ENCODE measurements at places on chromosomes 5 and 9.

GRCh38 chr5:168163966-168164365, 127.5 kb upstream of the WWC1 start:
- DNase-seq, result no peak

DNA sequence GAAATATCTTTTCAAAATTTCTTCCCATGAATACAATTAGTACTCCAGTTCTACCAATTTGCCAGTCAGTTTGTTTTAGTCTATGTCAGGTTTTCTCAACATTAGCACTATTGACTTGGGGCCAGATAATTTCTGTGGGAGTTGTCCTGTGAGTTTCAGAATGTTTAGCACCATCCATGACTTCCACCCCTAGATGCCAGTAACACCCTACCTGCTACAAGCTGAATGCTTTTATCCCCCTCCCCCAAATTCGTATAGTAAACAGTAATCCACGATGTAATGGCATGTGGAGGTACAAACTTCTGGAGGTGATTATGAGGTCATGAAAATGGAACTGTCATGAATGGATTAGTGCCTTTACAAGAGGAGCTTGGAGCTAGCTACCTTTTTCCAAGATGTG, 420.0 kb downstream of the CDH18 start:
- no peak for DNase-seq

DNA sequence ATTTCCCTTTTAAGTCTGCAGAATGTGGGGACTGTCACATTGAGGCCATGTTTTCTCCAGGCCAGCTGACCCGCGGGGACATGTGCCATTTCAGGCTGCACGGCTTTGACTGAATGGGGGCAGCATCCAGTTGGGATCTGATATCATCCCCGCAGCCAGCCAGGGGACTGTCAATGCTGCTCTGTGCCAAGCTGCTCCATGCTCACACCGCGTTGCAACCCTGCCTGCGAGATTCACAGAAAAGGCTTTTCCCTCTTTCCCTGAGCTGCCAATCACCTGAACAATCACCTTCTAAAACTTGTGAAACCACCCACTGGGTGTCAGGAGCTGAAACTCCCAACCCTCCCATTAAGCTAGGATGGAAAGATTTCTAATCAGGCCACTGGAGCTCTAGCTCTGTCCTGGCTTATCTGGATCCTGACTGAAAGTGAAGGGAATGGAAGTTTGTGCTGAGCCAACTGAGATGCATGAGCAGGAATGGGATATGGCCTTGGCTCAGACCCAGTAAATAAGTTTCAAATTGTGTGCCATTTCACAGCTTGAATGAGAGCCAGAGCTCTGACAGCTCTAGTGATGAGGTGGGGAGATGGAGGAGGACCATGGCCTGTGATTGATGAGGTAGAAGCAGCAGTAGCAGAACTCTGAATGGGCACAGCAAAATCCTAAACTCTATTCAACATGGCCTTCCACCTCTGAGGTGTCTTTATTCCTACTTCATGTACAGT, 34.5 kb upstream of the ZNF366 start:
- no peak for DNase-seq

DNA sequence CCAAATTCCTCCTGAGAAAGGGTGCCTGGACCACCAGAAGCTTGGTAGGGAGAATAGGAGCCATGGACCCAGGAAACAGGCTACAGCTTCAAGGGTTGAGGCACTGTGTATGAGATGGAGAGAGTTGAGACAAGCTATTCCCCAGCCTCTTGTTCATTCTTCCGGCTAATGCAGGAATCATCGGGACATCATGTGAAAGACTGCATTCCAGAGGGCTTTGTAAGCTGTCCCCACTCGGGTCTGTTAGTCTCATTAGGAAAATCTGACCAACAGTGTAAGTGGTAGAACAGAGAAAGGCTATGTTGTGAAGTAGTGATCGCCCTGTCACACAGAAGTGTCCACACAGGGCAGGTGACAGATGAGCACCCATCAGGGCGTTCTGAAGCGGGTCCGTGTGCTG, 81.4 kb downstream of the GABBR2 start:
- no peak for DNase-seq

DNA sequence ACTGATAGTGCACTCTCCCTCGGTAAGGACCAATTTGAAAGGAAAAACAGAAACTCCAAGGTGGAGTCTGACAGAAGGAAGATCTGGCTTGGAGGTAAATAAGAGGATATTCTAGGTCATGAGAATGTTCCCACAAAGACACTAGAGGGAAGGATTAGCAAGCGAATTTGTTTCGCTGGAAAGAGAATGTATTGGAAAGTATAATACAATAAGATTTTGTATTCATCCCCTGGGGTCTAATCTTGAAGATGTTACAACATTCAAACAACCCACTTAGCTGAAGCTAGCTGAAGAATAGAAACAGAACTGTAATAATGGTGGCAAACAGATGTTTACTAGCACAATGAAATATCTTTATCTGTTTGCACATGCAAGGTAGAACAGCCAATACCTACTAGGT, 158.7 kb downstream of the GNAQ start:
- DNase-seq, result no peak

DNA sequence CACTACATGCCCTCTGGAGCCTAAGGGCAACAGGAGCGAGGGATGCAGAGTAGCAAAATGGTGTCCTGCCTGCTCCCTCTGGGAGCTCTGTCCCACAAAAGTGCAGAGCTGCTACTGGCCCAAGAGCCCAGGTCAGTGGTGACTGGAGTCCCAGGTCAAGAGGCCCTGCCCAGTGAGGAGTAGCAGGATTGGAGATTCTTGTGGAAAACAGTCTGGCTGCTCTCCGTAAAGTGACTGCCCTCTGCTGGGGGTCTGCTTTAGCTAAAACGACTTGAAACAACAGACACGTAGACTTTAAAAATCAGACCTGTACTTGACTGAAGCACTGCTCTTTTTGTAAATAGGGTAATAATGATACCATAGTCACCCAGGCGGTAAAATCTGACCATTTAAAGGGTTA, 917.0 kb downstream of the MAT2B start:
- DNase-seq, result no peak

- peak; percentile 50 for DNase-seq
Measured at GRCh38 chr5:43193181-43193893, 1.3 kb downstream of the NIM1K start.

DNA sequence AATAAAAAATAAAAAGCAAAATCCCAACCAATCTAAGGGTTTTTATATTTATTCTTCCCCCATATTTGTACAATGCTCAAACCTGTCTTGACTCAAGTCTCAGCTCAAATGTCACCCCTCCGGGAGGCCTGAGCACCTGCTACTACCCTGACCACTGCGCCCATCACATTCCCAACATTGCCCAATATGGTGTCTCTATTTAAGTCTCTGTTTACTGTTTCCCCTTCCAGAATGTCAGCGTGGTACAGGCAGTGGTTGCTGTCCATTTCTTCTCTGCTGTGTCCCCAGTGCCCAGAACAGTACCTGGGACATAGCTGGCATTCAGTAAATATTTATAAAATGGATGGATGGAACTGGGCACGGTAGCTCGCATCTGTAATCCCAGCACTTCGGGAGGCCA, 47.3 kb upstream of the PRRC2B start:
- DNase-seq, result no peak

DNA sequence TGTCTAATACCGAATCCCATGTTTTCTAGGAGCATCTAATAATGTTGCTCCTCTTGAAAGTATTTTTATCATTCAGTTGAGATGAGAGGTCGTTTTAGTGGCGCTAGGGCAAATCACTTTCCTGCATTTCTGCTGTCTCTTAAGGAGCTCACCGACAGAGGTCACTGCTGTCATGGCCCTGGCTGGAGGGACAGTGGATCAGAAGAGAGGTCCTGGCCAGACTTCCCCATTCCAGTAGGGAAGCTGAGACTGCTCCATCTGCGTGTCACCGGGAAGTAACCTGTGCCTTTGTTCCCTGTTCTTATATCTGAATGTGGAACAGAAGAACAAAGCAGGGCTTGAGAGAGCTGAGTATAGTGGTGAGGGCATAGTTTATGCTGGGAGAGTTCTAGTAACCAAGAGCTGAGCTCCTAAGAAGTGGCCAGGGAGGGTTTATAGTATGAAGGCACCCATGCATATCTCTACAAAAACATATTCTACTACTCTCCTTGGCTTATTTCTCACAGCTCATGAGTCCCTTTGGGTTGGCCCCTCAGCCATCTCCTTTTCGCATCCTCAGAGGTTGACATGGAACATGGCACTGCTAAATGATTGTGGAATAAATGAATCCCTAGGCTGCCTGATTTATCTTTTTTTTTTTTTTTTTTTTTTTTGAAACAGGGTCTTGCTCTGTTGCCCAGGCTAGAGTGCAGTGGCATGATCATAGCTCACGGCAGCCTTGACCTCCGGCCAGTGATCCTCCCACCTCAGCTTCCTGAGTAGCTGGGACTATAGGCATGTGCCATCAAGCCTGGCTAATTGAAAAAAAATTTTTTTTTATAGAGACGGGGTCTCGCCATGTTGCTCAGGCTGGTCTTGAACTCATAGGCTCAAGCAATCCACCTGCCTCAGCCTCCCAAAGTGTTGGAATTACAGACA, 27.2 kb downstream of the ATP6V0E1 start:
- DNase-seq, result no peak

DNA sequence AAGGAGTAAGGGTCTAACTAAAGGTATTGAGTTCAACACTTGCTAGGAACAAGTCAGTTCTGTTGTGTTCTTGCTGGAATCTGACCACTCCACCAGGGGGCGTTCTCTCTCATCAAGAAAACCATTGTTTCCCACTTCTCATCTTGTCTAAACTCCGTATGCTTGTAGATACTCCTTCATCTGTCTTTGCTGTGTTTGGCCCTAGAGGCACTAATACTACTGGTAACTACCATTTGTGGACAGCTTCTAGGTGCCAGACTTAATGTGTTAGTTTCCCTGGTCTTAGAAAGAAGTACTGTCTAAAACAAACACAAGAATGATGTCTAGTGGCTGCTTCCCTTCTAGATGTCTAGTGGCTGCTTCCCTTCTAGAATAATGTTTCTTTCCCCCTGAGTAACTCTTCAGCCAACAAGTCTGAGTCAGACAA, 18.7 kb upstream of the PTPDC1 start:
- peak; percentile 26 for DNase-seq

DNA sequence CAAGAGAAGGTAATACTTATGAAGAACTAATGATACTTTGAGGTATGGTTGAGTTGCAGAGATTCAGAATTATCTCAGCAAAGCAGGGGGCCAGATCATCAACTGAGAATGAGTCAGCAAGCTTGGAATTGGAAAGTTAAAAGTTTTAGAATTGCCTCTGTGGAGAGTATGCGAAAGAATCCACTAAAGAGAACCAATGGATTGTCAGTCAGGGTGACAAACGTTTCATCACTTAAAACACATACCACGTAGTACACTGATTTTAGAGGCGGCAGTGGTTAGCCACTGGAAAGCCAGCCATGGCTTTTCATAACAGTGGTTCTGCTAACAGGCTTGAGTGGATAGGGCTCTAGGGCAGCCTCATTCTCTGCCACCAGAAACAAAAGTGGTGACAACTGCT, 30.7 kb downstream of the AOPEP start:
- DNase-seq, result no peak

GRCh38 chr5:139051392-139051791, 146.8 kb downstream of the SIL1 start:
- no peak for DNase-seq

- DNase-seq, result no peak
Measured at GRCh38 chr9:69932901-69933300, 110.7 kb upstream of the MAMDC2 start.

- no peak for DNase-seq
Measured at GRCh38 chr9:91751922-91752321, 198.1 kb downstream of the ROR2 start.

DNA sequence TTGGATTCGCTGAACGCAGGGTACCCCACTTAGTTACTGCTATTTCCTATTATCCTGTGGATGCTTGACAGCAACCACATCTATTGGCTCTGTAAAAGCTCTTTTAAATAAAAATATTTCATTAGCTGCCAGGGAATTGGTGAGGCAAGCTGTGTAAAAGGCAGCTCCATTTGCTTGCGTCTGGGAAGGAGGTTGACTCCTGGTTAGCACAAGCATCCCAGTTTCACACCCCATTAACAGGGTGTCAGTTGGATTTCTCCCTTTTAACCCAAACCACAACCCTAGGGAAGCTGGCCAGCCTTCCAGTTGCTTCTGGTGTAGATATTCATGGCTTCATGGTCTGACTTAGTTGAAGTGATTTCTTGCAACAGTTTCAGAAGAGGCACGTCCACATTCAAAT, 151.0 kb downstream of the GPBP1 start:
- no peak for DNase-seq

- no peak for DNase-seq
Measured at GRCh38 chr9:87800456-87800855, 74.5 kb downstream of the CTSL start.

GRCh38 chr9:20685769-20686168, 1.7 kb downstream of the FOCAD start:
- no peak for DNase-seq

- DNase-seq, result no peak
Measured at GRCh38 chr5:17796757-17797396, 162.6 kb downstream of the TAF11L14 start.

GRCh38 chr5:166117072-166118066, 2174.1 kb upstream of the WWC1 start:
- DNase-seq, result no peak

- DNase-seq, result no peak
Measured at GRCh38 chr5:76718880-76719279, 3.0 kb downstream of the F2R start.

GRCh38 chr5:154865466-154866184, 7.2 kb downstream of the CNOT8 start:
- no peak for DNase-seq

DNA sequence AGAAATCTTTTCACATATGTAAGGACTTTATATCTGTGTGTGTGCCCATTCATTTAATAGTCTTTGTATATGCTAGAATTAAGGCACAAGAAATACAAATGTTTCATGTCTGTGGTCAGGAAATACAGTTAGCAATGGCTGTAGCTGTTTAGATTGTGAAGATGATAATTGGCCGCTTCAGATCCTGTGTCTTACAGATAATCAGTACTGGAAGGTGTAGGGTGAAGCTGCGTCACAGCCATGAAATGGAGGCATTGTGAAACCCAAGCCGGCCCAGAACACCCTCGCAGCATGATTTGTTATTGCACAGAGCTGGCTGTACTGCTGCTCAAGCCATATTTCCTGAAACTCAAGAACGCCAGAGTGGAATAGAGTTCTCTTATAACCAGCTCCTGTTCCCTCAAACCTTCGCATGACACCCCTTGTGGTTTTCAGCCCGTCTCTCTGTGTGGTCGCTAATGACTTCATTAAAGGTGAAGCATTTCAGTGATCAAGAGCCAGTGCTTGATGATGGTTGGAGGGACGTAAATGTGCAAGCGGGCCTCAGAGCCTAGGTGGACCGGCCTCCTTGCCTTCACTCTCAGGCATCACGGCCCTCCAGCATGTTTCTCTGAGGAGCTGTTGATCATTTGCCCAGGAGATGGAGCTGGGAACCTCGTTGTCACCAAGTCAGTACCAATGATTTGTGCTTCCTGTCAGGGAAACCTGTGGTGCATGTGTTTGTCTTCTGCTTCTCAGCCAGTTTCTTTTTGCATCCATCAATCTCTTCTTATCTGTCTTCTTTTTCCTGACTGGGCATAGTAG, 80.1 kb downstream of the F2RL2 start:
- DNase-seq, result no peak

- no peak for DNase-seq
Measured at GRCh38 chr5:125700380-125700861, 722.8 kb upstream of the GRAMD2B start.

Data from GM19239 (cell line).